ENCODE measurements at places on chromosomes 6 and 20.

DNA sequence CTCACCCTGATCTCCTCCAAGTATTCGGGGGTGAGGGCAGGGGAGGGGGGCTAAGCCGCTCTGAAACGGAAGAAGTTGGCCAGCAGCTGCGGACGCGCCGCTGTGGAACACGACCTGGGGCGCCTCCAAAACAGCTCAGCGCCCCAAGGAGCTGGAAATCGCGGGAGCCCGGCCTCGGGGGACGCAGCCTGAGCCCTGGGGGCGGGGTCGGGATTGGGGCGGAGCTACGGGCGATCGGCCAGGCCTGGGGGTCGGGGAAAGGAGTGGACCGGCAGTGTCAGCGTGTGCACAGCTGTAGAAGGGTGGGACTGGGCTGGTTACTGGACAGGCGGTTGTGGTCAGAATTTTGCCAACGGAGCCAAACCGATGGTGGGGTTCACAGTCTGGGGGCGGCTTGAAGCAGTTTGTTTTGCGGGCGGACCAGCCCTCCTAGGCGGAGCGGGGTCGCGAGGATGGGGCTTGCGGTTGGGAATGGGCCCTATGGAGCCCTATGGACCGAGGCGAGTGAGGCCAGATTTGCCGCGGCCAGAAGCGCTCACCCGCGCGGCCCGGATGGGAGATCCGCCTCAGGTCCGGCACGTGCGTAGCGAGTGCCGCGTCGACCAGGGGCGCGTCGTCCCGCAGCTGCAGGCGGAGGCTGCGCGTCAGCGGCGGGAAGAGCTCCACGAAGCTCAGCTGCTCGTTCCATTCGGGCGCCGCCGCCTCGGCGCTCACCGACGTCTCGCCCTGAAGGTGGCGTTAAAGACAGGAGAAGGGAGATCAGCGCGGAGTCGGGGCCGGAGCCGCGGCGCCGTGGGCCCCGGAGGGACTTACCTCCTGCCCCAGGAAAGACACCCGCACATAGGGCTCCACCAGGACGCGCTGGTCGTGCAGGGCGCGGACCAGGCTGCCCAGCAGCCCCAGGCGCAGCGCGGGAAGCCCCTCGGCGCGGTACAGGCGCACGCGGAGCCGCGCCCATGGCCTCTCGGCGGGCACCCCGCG is 14.3 kb upstream of the SPAG4 start:
- peak; percentile 67 for DNase-seq

- no peak for DNase-seq
These were observed 33.2 kb upstream of the CST7 start for GRCh38 chr20:24915892-24916291.

GRCh38 chr20:58706975-58707681 is 14.5 kb downstream of the NPEPL1 start:
- DNase-seq: no peak

- no peak for DNase-seq
These were observed 345.5 kb downstream of the THBS2 start for GRCh38 chr6:168908166-168908565.

- DNase-seq: no peak
These were observed 23.3 kb downstream of the NOX3 start for GRCh38 chr6:155432293-155432692.

DNA sequence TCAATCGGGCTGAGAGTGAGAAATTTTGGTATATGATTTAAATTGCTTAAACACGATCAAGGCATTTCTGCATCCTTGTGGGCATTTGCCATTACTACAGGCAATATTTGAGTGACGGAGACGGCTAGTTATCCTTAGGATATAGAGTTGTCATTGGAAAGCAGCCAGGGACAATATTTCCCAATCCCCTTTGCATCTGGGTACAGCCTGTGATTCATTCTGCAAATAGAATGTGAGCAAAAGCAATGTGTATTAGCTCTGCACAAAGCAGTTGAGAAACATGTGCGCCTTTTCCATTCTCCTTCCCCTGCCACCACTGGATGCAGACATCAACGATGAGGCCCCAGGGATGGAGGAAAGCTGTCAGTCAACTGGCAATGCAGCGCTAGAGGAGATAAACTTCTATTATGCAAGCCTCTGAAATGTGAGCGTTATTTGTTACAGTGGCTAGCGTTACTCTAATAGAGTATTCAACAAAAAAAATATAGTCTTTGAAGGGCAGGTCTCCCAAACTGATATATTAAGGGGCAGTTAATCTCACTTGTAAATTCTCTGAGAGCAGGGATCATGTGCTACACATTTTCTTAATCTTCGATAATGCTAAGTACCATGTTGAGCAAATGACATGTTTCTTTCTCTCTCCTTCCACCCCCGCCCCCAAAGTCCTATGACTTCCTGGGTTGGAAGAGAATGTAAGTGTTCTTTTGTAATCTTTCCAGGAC is 37.1 kb upstream of the NCOA3 start:
- DNase-seq: no peak

DNA sequence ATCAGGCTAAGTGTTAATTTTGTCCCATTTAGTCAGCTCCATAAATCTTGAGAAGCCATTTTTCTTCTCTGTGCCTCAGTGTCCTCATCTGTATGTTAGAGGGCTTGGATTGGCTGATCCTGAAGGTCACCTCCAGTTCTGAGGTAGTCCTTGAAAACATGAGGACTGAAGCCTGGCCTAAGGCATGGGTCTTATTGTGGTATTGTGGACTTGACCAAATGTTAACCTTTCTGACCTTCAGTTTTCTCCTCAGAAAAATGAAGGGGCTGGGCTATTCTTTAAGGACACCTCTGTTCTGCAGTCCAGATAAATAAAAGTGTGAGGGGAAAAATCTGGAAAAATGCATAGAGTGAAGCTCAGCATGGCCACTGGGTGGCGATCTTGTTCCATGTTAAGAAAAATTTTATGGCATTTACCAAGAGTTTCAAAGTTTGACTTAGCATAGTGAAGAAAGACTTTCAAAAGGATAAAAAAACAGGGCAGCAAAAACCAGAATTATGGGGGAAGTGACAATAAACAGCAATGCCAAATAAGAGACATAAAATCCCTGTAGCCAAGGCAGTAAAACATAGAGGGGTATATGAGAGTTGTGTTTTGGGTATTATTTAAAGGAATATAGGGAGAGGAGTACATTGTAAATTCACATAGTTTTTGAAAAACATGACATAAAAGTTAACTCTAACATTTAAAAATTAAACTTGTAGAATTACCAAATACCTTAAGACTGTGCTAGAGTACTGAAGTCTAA is 13.2 kb upstream of the TFB1M start:
- DNase-seq: peak; percentile 12

- no peak for DNase-seq
These were observed 19.6 kb upstream of the ADGRF4 start for GRCh38 chr6:47678739-47679138.

GRCh38 chr20:59460352-59460751 is 144.0 kb upstream of the PHACTR3 start:
- no peak for DNase-seq

DNA sequence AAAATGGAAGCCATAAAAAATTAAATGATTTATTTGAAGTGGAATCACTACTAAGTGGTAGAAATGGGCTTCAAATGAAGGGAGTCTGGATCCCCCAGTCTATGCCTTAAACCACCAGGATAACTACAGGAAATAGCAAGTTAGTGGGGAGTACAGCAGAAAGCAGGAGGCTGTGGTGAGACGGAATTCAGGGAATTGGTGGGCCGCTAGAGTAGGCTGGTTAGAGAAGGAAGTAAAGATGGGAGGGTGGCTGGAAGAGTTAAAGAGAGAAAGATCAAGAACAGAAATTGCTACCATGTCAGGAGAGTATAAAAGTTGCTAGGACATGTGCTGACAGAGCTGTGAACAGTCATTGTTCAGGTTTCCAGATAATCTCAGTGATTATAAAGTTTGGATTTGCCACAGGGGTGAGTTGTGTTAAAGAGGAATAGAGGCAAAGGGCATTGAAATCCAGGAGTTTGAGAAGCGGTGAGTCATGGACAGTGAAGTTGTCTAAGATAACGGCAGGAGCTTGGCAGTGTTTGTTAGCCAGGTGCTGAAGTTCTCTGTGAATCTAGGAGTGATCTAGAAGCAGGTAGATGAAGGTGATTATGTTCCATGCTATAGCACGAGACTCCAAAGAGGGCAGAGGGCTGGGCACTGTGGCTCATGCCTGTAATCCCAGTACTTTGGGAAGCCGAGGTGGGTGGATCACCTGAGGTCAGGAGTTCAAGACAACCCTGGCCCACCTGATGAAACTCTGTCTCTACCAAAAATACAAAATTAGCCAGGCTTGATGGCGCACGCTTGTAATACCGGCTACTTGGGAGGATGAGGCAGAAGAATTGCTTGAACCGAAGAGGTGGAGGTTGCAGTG is 13.7 kb upstream of the HINT3 start:
- DNase-seq: no peak

- no peak for DNase-seq
These were observed 34.5 kb downstream of the SHLD1 start for GRCh38 chr20:5784735-5785134.

DNA sequence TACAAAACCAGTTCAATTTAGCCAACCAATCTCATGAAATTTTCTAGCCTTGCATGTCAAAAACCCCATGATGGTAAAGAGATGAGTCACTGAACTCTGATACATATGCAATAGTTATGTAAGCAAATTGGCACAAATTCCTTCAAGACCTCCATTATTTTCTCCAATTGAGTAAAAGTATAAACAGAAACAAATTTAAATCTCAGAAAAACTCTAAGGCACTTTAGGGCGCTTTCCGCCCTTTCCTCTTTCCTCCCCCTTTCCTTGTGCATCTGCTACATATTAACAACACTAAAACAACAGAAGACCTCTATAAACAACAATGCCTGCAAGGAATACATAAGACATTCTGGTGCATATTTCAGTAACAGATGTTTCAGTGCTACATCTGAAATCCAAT is 48.5 kb downstream of the KIF13A start:
- no peak for DNase-seq

DNA sequence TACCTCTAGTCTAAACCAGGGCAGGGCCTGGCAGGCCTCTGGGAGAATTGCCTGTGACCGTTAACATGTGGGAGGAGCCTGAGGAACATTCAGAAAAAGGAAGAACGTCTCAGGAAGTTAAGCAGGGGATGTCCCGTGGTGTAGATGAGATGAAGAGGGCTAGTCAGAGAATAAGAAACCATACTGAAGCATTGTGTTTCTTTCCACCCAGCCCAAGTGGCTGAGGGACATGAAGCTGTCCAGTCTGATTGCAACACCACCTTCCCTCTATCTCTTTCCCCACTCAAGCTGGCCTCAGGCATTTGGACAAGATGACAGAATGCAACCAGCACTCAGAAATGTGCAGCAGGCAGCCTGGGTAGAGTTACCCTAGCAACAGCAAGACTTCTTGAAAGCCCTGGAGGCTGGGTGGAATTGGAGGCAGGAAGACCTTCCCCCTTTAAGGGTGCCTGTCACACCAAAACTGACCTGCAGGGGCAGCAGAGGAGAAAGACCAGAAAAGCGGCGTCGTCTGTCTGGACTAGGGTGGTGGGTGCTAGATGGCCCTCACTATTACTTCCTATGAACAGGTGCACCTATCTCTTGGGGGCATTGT is 186.1 kb downstream of the UNC5CL start:
- no peak for DNase-seq

DNA sequence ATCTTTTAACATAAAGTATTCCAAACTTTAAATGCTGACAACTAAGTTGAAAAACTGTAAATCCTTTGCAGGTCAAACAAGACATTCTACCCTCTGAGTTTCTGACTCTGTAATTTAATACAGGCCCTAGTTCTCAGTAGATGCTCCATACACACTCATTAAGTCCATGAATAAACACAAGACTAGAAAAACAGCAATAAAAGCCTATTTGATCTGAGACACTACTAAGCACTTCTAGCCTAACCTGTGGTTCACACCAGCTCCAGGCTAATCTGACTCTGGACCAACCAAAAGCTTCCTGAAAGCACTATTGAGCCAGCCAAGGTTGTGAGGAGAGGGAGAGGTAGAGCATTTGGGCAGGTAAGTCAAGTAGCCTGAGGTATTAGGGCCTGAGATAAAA is 103.9 kb downstream of the EPM2A start:
- DNase-seq: no peak

DNA sequence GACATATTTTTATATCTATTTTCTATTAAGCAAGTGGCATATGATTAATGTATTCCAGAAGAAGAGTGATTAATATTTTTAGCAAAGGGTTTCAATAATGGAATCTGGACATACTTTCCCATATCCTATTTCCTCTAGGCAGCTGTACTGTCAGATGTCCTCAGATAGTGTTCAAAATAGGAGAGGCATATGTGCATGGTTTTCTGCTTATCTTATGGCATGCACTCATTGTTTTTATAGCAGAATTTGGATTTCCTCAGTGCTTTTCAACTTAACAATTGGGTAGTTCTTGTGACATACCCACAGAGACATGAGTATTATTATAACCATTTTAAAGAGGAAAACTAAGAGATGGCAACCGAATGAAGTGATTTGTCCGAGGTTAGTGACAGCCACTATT is 12.6 kb upstream of the SLC17A5 start:
- no peak for DNase-seq

- DNase-seq: no peak
These were observed 591.1 kb downstream of the PTPRT start for GRCh38 chr20:42598581-42598980.

- no peak for DNase-seq
These were observed 18.3 kb downstream of the MARCKS start for GRCh38 chr6:113875470-113875869.

DNA sequence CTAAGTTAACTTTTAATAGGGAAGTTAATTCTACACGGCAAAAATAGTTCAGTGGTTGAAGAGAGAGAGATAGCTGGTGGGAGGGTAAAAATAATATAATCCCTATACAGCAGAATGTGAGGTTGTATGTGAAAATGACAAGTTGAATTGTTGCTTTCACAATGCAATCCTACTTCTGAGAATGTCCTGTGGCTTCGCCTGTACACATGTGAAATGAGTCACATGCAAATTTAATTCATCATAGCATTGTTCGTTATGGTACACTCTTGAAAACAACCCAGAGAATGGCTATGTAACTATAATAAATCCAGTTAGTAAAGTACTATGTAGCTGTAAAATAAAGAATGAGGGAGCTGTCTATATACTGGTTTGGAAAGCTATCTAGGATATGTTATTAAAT is 46.0 kb upstream of the HINT3 start:
- DNase-seq: no peak

GRCh38 chr6:57305761-57306160 is 11.7 kb upstream of the PRIM2 start:
- no peak for DNase-seq

- no peak for DNase-seq
These were observed 68.9 kb downstream of the ZNF217 start for GRCh38 chr20:53524589-53525312.

DNA sequence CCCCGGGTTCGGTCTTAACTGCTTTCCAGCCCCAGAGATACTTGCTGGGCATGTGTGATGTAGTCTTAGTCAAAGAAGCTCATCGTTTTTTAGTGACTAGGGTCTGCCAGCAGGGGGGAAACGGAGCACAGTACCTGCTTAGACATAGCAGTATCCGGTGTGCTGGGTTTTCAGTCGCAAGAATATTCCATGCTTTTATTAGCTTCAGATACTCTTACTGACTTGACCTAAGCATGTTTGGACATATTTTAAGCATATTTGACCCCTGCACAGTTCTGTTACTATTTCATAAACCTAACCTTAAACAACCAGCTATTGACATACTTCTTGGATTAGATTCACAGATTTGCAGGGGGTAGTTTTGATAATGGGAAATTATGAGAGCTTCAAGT is 3.0 kb downstream of the E2F3 start:
- DNase-seq: peak; percentile 41

- DNase-seq: no peak
These were observed 102.8 kb upstream of the TMEM170B start for GRCh38 chr6:11434565-11435326.

- no peak for DNase-seq
These were observed 14.9 kb upstream of the SEMG1 start for GRCh38 chr20:45191926-45192325.
